MCF 10A (cell line): ENCODE measurements at places on chromosomes 4 and X. TPM values are rescaled to one million over a fixed set of nuclear protein-coding genes. Genes with fewer than 3 reads are reported as not detected.

Gene GAGE12H
- total RNA-seq: not detected in 2 replicates

- no peak for DNase-seq
Observed at GRCh38 chr4:148078061-148078460, 346.2 kb downstream of the ARHGAP10 start.

DNA sequence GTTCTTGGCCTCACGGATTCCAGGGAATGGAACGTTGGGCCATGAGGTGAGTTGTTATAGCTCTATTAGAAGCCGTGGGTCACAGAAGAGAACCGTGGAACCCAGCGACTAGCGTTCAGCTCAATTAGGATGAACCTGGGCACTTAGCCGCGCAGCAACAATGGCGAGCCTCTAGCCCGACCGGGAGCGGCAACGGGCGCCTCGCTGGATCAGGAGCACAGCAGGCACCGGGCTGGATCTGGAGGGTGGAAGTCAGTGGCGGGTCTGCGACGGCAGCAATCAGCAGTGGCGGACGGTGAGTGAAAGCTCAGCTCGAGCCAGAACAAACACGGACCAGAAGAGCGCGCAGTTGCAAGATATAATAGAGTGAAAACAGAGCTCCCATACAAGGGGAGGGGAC, 34.2 kb downstream of the AGA start:
- no peak for DNase-seq

- peak; percentile 56 for DNase-seq
Observed at GRCh38 chr4:169286562-169287301, 16.0 kb upstream of the SH3RF1 start.

DNA sequence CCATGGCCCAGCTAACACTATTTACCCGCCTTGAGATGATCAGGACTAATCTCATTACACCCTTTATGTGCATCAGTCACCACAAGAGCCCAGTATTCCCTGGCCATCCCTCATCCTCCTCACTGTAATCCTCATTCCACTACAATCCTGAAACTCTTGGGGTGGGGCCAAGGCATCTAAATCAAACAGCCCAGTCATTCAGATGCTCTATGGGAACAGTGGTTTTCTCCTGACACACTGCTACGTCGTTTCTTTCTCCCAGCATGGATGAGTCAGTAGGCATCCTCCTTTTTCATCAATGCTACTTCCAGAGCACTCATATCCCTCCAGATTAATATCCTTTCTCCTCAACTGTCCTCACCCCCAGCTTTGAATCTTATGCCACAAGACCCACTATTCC, 5.6 kb downstream of the SDAD1 start:
- DNase-seq: peak; percentile 14
